Mononuclear cell (primary cell): ENCODE measurements at places on chromosomes 6 and 20. TPM values are rescaled to one million over a fixed set of nuclear protein-coding genes. Genes with fewer than 3 reads are reported as not detected.

The UBE3D gene
- total RNA-seq = 6.5 TPM

The PPP1R14C gene
- total RNA-seq = 0.21 TPM

The TINAG gene
- not detected for total RNA-seq

The CLPSL2 gene
- total RNA-seq = not detected

The MYLK2 gene
- total RNA-seq = not detected

The APOM gene
- total RNA-seq = 3.0 TPM

The KCNG1 gene
- total RNA-seq = 2.3 TPM

The CD109 gene
- total RNA-seq = 3.0 TPM

The EYS gene
- under 0.01 TPM for total RNA-seq

The ARMH2 gene
- not detected for total RNA-seq

The DEFB115 gene
- not detected for total RNA-seq

The KCNQ5 gene
- 2.8 TPM for total RNA-seq

The LTB gene
- total RNA-seq = 191 TPM

The HSPA12B gene
- total RNA-seq = not detected

The BMP6 gene
- total RNA-seq = 7.7 TPM

The PRDM13 gene
- total RNA-seq = under 0.01 TPM

The TSPYL1 gene
- 179 TPM for total RNA-seq

The CRISP2 gene
- total RNA-seq = not detected

The KHDC1L gene
- total RNA-seq = not detected

The BTN1A1 gene
- not detected for total RNA-seq

The DEFB119 gene
- not detected for total RNA-seq

The PLCB4 gene
- total RNA-seq = 0.21 TPM

The CYP39A1 gene
- not detected for total RNA-seq

The KCNK17 gene
- 0.52 TPM for total RNA-seq

The LAMP5 gene
- 0.84 TPM for total RNA-seq

The FOXA2 gene
- total RNA-seq = not detected

The COL19A1 gene
- 9.1 TPM for total RNA-seq

The SLC16A10 gene
- 11.2 TPM for total RNA-seq
